ENCODE measurements at places on chromosomes 2 and 18.

DNA sequence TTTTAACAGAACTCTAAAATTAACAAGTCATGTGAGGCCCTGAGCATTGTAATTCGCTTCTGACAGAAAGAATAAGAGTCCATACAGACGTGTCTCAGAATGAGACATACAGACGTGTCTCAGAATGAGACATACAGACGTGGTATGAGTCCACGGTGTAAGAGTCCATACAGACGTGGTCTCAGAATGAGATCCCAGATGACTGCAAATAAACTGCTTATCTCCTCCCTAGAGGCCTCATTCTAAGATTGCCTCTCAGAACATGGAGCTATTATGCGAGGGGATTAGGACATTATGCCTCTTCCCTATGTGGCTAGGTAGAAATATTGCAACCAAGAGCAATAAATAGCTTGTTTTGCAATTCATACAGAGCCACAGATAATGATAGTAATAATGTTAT lies 63.9 kb downstream of the NEB start:
- no peak for DNase-seq

- no peak for DNase-seq
Measured at GRCh38 chr2:51225377-51225776, 193.4 kb upstream of the NRXN1 start.

DNA sequence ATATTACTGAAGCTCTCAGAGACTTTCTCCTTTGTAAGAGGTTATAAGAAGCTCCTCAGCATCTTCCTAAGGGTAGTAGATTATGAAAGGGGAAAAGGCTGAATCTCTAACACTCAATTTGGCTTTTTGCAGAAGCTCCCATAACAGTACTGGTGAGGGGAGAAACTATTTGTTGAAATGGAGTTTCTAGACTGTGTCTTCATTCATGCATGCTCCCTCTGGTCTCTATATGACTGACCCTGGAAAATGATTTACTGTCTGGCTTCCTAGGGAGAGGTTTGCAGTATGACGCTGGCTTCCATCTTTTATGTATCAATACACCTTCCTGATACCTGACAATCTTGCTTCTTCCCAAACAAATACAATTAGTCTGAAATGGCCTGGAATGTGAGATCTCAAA lies 63.9 kb downstream of the LDAH start:
- DNase-seq: no peak

DNA sequence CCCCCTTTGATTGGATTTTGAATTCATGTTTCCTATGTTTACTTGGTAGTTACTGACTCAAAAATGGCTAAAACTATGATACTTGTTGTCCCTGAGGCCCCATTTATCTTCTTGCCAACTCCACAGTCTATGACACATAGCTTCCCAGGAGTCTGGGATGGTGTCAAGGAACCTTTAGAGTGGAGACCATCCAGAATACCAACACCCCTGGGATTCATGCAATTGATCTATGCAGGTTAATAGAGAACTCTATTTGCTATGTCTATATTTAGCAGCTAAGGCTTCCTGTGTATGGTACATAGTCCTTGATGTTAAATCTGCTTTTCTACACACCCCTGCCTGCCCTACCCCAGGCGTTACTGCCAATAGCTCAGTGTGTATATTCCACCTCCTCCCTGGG lies 218.5 kb upstream of the HDAC4 start:
- no peak for DNase-seq

GRCh38 chr2:201248288-201248844 lies 12.0 kb upstream of the CASP8 start:
- DNase-seq: no peak

DNA sequence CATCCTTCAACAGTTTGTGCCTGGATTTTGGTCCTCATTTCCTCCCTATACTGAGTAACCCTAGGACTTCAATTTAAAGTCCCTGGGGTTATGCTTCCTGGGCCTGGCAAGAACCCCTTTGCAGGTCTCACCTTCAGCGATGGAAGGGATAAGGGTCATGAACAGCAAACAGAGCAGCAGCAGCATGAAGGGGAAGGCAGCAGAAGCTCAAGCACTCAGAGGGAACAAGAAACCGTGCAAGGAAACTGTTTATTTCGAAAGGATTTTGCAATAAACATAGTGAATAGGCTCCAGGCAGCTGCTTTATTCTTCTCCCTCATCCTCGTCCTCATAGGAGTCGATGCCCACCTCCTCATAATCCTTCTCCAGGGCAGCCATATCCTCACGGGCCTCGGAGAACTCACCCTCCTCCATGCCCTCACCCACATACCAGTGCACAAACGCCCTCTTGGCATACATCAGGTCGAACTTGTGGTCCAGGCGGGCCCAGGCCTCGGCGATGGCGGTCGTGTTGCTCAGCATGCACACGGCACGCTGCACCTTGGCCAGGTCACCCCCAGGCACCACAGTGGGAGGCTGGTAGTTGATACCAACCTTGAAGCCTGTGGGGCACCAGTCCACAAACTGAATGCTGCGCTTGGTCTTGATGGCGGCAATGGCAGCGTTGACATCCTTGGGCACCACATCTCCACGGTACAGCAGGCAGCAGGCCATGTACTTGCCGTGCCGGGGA lies 2.8 kb upstream of the TUBA4B start:
- no peak for DNase-seq

- no peak for DNase-seq
Measured at GRCh38 chr18:3360211-3360610, 89.8 kb upstream of the TGIF1 start.

DNA sequence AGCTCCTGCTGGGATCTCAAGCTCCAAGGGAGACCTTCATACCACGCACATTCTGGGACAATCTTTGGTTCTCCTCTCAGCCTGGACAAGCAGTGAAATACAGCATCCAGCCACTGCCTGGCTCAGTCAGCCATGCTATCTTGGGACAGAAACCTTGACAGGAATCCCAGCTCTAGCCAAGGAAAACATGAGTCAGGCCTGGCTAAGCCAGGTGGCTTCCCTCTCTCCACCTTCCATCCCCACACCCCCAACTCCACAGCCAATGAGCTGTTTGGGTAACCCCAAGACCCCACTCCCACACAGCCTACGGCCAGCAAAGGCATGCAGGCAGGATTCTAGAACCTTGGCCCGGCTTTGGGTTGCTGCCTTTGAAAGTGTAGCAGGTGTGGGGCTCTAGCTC lies 64.9 kb downstream of the MCFD2 start:
- no peak for DNase-seq

GRCh38 chr2:132813422-132813821 lies 143.4 kb upstream of the LYPD1 start:
- DNase-seq: no peak

GRCh38 chr2:108575132-108575966 lies 41.1 kb downstream of the LIMS1 start:
- DNase-seq: no peak

DNA sequence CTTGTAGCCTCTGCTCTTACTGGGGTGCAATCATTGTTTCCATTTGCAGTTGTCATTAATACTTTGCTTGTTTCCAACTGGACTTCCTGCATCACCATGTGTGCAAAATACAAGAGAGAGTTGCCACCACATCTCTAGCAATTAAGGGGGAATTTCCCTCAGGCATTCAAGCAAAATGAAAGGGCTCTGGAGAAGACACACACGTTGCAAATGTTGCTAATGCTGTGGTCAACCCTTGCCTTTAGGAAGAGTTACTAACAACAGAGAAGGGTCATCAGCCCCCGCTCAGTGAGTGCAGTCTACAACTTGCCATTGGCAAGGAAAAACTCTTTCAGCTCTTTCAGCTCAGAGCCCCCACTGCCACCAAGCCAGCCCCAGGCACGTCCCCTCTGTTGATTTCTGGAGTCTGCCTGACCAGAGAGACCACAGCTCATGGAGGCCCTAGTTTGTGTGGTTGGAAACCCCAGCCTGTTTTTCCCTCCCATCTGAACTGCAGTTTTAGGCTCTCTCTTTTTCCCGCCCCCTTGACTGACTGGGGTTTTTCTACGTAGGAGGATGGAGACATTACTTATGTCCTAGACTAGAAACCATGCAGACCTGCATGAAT lies 25.9 kb upstream of the GPR45 start:
- no peak for DNase-seq

- no peak for DNase-seq
Measured at GRCh38 chr18:35983818-35984217, 11.3 kb downstream of the RMP24 start.

- no peak for DNase-seq
Measured at GRCh38 chr2:113171334-113172075, 2.3 kb upstream of the PSD4 start.

DNA sequence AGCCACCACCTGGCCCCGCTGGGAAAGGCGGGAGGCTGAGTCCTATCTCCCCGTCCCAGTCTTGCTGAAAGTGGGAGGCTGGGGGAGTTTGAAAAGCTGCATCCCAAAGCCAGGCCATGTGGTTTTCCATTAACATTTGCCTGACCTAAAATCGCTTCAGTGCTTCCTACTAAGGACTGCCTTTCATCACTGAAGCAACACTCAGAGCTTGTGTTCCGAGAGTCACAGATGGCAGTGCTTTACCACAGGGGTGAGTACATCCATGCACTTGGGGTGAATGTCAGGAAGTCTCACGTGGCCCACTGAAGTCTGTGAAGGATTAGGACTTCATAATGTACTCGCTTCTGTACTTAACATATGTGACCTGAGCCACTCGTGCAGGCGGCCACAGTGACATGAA lies 43.3 kb downstream of the PXDN start:
- DNase-seq: no peak

GRCh38 chr2:27347641-27348040 lies 8.9 kb downstream of the GTF3C2 start:
- no peak for DNase-seq

DNA sequence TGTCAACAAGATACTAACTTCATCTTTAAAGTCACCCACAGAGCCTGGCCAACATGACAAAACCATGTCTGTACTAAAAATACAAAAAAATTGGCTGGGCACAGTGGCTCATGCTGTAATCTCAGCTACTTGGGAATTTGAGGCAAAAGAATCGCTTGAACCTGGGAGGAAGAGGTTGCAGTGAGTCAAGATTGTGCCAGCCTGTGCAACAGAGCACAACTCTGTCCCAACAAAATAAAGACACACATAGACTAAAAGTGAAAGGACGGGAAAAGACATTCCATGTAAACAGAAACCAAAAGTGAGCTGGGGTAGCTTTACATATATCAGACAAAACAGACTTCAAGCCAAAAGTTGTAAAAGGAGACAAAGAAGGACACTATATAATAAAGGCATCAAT lies 34.8 kb downstream of the USP34 start:
- no peak for DNase-seq

- DNase-seq: no peak
Measured at GRCh38 chr18:24530630-24531111, 70.2 kb downstream of the HRH4 start.

DNA sequence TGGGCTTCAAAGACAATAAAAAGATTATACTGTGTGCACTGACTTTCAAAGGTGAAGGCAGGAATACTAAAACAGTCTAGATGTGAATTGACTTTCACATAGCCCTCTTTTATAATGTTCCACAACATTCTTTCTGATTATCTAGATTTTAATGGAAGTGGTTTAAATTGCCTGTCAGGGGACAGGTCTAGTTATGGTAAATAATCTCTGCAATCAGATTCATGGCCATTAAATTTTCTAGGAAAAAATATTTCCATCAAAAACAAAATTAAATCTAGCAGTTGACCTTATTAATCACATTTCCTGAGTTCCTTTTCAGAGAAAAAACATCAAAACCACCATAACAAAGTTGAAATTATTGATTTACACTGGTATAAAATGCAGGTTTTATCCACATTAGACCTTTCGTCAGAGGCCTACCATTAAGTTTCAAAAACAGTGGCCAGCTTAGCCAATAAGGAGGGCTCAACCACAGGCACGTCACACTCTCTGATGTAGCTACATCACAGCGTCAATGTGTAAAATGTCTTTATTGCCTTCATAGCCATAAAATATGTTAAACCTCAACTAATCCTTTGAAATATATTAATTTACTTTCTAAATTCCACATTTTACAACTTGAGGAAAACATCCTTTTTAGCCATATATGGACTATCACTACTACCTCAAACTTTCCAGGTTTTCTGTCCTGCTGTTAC lies 79.4 kb downstream of the NOL10 start:
- no peak for DNase-seq

DNA sequence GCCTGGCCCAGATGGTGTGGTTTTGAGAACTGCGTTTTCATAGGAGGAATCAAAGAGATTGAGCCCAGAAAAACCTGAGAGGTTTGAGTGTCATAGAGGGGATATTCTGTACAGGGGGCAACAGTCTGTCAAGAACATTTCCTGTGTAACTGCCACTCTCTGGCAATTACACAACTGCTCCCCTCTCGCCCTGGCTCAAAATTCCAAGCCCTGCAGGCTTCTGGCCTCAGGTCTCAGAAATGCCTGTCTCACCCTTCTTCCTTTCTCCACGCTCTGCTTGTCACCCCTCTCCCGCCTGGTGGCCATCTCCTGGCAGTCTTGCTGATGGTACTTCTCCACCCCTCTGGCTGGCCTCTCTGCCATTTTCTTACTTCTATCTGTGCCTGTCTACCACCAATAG lies 4.0 kb downstream of the VAMP5 start:
- no peak for DNase-seq

DNA sequence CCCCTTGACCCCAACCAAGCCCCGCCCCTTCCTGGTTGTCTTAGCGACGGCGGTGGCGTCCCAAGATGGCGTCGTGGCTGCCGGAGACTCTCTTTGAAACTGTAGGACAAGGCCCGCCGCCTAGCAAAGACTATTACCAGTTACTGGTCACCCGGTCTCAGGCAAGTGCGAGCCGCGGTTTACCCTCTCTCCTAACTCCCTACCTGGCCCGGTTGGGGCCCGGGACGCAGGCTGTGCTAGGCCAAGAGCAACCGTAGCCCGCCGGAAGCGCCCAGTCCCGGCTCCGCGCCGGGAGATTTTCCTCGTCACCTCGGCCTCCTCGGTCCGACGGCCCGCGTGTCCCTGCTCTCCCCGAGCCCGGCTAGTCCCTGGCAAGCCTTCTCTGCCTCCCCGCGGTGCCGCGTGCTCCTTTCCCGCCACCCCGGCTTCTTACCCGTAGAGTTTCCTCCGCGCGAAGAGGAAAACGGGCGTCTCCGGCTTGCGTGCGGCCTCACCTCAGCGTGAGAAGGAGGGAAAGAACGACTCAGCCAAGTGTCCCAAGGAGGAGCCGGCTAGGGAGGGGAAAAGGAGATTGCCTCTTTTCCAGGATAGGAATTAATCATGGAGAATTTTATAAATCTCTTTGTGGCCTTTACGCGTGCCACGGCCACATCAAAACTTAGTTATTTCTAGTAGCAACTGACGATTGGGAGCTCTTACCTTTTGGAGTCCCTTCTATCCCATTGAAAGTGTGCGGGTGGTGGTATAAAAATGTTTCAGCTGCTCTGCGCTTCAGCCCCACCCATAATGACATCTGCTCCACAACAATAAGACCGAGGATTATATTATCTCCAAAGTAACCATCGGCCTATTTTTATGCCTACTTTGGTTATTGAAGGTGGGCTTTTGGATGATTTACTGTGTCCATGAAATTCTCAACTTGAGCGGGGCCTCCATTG lies at the start of gene FBXO36:
TSS of gene FBXO36 (plus strand) at position 55 of the 938 bp plus-strand sequence. CDS start at position 66, 11 bp downstream.
- DNase-seq: peak; percentile 88

All from activated T-cell treated with anti-CD3 and anti-CD28 coated beads for 1 hour (primary cell).